ENCODE measurements at places on chromosomes 2 and 18.
A peak's percentile ranks its signal among the peaks of the same experiment; 100 is the strongest.

- DNase-seq: no peak
Measured at GRCh38 chr2:2875831-2876230, 501.8 kb downstream of the EIPR1 start.

DNA sequence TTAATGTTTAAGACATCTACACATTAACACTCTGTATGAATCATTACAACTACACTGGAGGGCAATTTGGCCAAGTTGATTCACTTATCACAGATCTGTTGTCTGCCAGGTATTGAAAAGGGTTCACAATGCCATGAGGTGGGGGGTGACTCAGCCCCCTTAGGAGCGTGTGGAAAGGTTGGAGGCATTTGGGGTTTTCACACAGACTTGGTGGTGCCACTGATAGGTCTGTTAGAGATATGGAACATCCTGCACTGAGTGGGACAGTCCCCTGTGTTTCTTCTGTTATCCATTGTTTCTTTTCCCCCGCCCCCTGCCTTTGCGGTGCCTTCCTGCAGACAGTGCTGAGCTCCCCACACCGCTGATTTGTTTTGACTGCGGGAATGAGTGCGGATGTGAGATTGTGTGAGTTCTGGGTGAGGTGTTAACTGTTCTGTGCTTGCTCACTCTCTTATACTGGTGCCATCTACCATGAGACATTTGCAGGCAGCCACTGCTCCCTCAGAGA is 9.3 kb upstream of the TSN start:
- no peak for DNase-seq

DNA sequence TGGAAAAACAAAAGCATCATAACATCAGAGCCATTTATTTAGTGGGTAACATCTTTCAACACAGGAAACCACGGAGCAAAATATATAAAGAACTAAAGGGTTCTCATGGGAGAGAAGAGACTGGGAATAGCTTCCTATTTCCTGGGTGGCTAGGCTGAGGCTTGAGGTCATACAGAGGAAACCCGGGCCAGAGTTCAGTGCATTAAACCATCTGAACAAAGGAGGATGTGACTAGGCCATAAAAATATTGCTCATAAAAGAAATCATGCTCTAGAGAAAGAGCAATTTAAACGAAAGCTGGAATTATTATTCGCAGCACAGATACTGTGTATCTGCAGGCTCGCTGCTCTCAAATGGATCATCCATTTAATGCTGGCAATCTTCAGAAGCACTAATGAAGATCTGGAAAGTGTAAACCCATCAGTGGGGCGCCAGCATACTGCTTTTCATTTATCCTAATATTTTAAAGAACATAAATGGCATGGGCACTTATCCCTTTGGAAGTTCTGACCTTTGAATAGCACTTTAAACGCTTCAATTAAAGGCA is 83.3 kb downstream of the GALNT14 start:
- no peak for DNase-seq

GRCh38 chr2:174914853-174915760 is 90.1 kb downstream of the CHN1 start:
- DNase-seq: peak; percentile 22

- no peak for DNase-seq
Measured at GRCh38 chr2:203149194-203149593, 89.6 kb upstream of the CYP20A1 start.

- DNase-seq: no peak
Measured at GRCh38 chr2:85983766-85984165, 95.0 kb upstream of the ST3GAL5 start.

- no peak for DNase-seq
Measured at GRCh38 chr2:99489063-99489760, 605 bp downstream of the REV1 start.

- DNase-seq: no peak
Measured at GRCh38 chr2:148451046-148451445, 193.5 kb upstream of the EPC2 start.

DNA sequence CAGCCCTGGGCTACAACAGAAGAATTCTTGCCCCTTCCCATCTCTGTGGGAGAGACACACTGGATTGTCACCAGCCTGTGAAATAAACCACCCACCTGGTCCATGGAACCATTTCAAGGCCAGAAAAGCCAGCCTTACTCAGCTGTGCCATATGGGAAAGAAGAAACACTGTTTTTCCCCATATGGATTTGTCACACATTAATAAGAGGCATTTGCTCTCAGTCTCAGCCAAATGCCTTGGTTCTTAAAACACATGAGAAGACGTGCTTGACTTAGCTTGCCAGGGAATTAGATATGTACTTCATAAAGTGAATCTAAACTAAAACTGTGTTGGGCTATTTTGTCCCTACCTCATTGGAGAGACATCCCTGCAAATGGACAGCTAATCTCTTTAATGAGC is 308.6 kb upstream of the TNP1 start:
- no peak for DNase-seq

DNA sequence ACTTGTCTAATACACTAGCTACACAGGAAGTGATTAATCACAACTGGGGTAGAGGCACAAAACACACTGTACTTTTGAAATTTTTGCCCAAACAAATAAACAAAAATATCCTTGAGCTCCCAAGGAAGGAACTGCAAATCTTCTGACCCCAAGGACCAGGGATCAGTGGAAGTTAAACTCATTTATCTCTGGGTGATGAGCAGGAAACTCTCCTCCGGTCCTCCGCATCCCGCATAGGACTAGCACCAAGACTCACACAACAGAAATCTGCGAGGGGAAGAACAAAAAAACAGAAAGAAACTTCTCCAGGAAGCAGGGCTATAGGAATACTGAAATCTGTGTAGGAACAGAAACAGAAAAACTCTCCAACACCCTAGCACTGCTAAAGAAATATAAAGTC is 650.3 kb downstream of the DCDC2C start:
- no peak for DNase-seq

GRCh38 chr2:41933585-41934320 is 114.1 kb upstream of the PKDCC start:
- DNase-seq: no peak

DNA sequence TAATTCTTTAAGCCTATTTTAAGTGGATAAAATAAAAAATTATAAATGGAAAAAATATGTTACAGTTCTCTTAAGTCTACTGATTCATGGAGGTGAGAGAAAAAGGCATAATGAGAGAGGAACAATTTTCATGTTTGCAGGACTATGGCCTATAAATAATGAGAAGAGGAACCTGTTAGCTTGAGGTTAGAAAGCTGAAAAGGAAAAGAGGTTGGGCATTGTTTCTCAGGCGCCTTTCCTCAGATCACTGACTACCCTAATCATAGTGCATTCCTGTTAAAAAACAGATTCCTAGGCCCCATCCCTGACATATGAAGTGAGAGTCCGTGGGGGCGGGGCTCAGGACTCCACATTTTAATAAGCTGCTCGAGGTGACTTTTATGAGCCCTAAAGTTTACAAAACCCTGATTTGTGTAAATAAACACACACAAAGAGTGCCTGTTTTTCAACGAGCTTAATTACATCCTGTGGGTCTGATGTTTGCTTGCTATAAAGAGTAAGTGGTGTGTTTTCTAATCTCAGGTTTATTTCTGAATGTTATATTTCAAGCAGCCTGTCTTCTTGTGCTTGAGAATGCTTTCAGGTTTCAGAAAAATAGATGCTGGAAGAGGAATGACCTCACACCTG is 335.5 kb downstream of the CLIP4 start:
- DNase-seq: peak; percentile 62

GRCh38 chr2:19902216-19902740 is 495 bp upstream of the TTC32 start:
- no peak for DNase-seq

GRCh38 chr2:232146294-232146693 is 184.8 kb downstream of the DIS3L2 start:
- DNase-seq: no peak

DNA sequence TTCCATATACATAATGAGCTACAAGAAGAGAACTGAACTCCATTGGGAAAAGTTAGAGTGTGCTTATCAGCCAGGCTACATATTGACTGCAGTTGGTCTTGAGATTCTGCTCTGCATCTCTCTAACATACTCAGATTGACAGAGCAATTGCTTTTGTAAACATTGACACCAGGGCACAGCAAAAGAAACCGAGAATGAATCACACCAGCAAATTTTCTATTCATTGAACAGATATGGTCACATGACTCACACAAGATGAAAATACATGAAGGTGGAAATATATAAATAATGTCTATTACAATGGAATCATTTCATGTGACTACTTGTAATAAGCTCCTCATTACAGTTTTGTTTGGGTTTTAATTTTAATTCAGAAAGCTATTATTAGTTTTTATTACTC is 691.9 kb upstream of the TMEFF2 start:
- peak; percentile 58 for DNase-seq

DNA sequence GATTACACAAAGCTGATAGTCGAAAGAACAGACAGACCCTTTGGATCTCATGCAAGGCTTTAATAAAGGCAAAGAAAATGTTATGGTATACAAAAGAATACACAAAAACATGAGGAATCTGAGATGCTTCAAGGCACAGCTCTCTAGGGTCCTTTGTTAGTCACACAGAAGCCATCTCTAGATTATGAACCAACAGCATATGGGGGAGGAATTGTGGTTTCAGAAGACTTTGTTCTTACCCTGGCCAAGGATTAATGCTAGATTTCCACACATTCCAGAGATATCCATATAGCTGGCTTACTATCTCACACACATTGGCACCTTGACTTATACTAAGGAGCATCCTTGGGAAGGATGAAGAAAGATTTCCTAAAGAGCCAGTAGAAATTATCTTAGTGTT is 206.1 kb downstream of the GULP1 start:
- no peak for DNase-seq

GRCh38 chr18:25370391-25370790 is 18.4 kb upstream of the ZNF521 start:
- DNase-seq: no peak

DNA sequence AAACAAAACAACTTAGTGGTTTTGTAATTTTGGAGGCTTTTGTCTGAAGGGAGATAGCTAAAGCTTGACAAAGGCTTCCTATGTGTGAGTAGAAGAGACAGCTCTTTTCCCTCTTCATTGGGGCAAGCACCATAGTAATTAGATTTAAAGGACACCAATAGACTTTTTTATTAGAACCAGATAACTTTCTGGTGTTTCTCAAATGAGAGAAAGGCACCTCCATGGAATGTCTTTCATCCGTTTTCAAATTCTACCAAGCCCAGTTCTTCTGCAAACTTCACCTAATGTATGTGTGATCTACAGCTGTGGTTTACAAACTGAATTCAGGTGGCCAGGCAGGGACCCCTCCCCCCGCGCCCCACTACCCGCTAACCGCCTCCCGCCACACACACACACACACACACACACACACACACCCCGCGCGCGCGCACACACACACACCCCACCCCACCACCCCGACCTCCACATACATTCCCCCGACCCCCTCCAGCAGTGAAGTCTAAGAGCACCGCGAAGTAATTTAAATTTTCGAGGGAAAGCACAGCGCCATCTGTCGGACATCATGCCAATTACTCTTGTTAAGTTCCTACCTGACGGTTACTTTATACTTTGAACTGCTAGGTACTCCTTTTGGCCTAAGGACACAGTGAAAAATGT is 31.6 kb upstream of the PPP1R1C start:
- DNase-seq: no peak

DNA sequence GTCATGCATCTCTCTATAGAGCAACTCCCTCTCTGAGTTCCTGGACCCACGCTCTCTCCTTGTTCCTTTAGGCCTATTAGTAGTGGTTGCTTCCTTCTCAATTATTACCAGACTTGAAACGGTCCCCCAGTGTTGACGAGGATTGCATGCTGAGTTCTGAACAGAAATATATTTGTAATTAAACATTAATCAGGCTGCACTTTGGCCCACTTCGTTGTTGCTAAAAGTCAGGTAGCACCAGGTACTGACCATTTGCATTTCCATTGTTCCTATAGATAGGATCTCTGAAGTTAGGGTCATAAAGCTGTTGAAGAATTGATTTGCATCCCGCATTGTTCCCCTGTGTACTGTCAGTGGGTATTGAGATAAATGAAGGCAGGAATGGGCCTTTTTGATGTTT is 36.9 kb upstream of the TTR start:
- DNase-seq: no peak

DNA sequence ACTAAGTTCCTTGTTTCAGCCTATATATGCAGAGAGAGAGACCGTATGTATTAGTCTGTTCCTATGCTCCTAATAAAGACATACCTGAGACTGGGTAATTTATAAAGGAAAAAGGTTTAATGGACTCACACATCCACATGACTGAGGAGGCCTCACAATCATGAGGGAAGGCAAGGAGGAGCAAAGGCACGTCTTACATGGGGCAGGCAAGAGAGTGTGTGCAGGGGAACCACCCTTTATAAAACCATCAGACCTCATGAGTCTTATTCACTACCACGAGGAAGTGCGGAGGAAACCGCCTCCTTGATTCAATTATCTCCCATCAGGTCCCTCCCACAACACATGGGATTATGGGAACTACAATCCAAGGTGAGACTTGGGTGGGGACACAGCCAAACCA is 73.8 kb downstream of the TMEM18 start:
- no peak for DNase-seq

- DNase-seq: no peak
Measured at GRCh38 chr2:32118055-32118454, 47.6 kb upstream of the SLC30A6 start.

- no peak for DNase-seq
Measured at GRCh38 chr18:65093346-65093745, 657.5 kb upstream of the CDH7 start.

GRCh38 chr2:173872714-173873113 is 92.5 kb downstream of the SP3 start:
- no peak for DNase-seq

DNA sequence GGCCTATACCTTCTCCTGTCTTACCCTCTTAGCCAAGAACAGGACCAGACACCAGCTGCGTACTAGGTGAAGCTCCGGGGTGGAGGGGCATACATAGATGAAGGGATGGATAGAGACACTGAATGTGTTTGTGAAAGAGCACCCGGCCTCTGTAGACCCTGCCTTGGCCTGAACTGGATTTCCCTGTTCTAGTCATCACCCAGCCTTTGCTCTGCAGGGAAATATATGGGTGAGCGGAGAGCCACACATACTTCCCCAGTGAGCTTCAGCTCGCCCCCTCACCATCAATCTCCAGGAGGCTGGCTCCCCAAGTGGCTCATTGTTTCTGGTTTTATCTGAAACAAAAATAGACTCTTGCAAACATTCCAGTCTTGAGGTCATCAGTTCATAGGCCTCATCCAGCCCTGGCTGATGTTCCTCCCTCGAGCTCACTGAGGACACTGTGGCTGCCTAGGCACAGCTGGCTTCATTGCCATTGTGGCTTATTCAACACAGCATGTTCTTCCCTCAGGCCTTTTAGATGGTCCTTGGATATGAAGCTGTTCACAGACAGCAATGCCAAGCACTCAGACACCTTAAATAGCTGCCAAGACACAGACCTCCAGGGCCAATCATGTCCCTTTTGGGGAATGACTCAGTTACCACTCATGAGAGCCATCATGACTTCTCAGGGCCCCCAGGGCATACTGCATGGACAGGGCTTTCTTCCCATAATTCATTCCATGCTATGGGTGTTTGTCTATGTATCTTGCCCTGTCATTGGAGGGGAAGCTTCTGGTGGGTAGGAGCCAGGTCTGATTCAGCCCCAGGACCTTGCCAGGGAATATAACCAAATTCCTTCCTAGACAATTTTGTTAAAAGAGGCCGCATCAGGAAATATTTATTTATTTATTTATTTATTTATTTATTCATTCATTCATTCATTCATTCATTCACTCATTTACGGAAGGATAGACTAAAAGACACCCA is 82.4 kb downstream of the TTC32 start:
- DNase-seq: no peak
